AG09309 (cell line): ENCODE measurements at places on chromosomes 16 and 17.

DNA sequence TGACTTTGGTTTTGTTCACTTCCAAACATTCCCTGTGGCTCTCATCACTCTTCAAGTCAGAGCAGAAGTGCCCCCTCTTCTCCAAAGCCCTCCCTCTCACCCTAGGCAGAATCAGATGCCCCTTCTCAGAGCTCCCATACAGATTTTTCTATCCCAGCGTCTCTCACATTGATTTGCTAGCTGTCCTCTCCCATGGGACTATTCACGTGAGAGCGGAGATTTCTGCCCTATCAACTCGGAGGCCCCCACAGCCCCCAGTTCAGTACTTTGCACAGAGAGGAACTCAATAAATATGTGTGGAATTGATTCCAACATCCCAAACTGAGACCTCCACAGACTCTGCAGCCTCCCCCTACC is 182.6 kb downstream of the C16orf78 start:
- DNase-seq, result no peak

GRCh38 chr16:74568961-74569631 is 37.8 kb downstream of the GLG1 start:
- DNase-seq, result peak; percentile 16

DNA sequence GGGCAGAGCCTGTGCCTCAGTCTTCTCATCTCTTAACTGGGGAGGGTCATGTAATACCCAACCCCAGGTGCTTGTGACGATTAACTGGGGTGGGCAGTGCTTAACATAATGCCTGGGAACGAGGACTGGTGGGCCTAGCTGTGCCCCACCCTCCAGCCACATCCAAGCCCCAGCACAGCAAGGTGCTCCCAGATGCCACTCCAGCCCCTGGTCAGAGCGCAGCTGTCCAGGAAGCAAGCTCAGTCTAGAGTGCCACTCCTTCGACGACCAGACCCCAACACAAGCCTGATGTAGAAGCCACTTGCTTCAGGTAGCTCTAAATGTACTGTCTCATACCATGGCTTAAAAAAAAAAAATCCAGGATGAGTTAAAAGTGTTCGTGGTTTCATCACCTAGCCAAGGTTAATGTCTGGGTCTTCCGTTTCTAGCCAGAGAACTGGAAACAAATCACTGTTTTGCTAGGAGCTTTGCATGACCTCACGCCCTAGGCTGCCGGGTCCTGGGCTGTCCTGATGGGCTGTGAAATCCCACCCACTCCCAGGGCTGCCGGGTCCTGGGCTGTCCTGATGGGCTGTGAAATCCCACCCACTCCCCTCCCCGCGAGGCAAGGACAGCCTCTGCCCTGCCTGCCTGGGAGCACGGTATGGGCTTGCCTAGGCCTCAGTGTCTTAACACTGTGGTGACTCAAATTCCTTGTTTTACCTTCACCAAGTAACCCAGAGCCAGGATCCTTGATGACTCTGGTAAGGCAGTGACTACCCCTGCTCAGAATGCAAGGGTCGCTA is 7.7 kb downstream of the MIEF2 start:
- DNase-seq, result no peak

- no peak for DNase-seq
Measured at GRCh38 chr17:8820311-8821010, 21.3 kb upstream of the MFSD6L start.

DNA sequence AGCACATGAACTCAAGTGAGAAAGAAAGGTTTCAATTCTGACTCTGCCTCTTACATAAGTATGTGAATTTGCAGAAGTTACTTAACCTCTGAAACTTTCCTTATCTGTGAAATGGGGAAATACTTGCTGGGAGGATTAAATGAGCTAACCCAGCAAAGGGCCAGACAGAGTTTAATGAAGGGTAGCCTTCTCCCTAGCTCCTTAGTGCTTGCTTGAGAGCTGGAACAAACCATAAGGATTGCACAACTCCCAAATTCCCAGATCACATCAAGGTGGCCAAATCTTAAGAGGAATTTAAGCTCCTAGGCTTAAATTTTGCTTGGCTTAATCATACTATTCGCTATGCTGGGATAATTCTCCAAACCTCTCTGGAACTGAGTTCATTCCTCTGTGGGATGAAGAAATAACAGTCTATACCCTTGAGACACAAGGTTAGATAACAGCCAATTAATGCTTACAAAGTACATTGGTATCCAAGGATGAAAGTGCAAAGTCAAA is 11.8 kb upstream of the WSB1 start:
- peak; percentile 94 for DNase-seq

GRCh38 chr16:1146409-1146808 is 6.5 kb upstream of the CACNA1H start:
- no peak for DNase-seq

- DNase-seq, result peak; percentile 87
Measured at GRCh38 chr17:40910441-40910841, 25.4 kb upstream of the KRT20 start.

DNA sequence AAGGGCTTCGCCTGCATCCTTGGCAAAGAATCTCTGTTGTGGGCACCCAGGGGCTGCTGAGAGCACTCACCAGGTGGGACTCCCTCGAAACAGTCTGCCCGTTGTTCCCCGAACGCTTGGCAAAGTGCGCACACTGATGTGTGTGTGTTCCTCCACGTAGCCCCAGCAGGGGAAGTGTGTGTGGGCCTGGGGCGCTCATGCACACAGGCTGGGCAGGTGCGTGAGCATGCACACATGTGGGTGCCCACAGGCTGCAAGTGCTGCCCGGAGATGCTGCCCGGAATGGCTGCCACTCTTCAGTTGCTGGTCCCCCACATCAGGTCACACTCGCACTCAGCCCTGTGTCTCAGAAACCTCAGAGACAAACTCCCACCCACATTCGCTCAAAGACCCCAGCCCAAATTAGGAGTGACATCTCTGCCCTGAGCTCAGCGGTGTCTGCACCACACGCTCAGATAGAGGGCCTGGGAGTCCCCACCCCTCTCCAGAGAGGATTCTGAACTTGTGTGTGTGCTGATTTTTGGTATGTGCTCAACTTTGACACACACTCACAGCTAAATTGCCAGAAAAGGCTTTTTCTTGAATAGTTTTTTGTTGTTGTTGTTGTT is 119.4 kb downstream of the MGAT5B start:
- no peak for DNase-seq

DNA sequence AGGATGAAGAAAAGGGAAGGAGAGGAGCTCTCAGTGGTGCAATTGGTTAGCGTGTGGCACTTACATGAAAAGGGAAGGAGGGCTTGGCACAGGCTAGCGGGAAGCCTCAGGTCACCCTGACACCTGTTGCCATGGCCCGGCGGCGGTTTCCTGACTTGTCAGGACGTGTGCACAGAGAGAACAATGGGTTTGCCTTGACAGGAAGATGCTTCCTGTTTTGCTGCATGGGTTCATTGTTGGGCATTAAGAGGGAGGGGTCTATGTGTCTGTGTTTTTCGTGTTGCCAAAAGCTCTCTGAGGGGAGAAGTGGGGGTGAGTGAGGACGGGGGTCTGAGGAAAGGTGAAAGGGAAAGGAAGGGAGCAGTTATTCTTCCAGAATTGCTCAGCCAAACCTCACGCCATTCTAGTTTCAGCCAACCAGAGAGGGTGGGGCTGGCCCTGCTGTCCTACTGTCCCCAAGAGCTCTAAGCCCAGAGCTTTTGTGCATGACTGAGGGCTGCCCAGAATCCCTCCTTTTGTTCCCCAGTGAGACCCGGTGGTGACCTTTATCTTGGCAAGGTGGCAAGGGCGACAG is 17.1 kb upstream of the CCR7 start:
- DNase-seq, result no peak

DNA sequence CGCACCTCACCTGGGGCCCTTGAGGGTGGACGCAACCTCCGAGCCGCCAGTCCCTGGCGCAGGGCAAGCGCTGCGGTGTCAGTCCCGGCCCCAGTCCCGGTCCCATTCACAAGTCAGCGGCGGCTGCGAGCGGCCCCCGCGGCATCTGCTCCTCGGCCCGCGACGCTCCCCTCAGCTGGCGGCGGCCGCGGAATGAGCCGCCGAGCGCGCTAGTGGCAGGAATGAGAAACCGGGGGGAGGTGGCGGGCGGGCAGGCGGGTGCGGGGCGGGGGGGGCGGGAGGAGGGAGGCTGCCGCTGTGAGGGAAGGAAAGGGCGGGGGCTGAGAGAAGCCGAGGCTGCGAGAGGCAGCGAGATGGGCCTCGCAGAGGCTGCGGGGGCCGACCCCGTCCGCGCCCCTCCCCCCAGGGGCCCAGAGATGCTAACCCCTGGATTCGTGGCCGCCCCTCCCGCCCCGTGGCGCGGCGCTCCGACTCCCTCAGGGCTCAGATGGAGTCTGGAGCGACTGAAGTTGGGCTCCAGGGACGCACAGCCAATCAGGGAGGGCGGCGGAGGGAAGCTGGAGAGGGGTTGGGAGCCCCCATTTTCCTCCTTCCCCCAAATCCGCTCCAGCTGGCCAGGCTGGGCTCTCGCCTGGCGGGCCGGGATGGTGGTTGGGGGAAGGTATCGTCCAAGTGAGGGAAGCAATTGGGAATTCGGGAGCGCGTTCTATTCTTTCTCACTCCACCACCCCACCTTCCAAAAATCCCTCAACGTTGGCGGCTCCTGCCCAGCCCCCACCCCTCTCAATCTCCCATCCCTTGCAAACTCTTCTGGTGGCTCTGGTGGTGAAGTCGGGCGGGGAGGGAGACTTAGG is at the start of gene CDH11:
CDH11 (minus strand) TSS at position 194 of the 854 bp plus-strand sequence. CDS start 117,194 bp downstream, outside the sequence.
- peak; percentile 70 for DNase-seq

DNA sequence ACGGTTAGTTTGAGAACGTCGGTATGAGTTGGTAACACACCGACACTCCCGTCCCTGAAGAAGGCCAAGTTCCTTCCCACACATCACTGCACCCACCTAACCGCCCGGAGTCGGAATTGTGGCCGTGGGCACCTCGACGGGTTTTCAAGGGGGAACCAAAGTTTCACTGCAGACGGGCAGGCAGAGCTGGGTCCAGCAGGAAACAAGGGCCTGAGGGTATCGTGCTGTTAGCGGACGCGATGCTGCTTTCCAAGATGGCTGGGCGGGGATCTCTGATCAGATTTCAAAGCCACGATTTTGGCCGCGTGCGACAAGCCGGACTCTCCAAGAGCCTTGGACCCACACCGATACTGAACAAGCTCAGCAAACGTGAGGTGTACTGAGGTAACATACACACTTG is 82.3 kb upstream of the DOC2B start:
- DNase-seq, result no peak

- no peak for DNase-seq
Measured at GRCh38 chr16:30470170-30470512, 2.4 kb upstream of the ITGAL start.

GRCh38 chr16:73036074-73036826 is 11.7 kb downstream of the ZFHX3 start:
- no peak for DNase-seq

DNA sequence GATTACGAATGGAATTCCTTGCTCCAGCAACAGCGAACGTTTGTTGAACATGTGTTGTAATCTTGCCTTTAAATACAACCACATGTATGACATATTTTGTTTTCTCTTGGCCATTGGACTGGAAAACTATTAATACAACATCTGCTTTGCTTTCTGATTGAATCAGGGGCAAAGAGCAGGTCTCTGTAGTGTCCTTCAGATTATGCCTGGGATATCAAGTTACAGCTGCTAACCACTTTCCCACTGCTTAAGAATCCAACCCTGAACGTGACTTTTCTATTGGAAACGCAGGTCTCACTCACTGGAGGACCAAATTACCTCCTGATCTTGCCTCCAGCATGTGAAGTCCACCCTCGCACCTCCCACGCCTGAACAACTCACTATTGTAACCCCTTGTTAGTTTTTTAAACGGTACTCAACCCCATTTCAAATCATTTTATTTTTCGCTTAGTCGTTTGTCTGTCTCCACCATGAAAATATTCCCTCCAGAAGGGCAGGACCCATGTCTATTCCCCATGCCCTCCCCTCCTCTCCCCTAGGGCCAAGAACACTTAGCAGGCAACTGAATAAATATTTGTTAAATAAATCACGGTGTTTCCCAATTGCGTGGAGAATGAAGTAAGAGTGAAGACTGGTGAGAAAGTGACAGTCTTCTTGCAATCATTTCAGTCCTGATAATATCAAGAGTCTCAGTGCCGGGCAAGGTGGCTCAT is 57.4 kb upstream of the MRTFB start:
- DNase-seq, result peak; percentile 79

DNA sequence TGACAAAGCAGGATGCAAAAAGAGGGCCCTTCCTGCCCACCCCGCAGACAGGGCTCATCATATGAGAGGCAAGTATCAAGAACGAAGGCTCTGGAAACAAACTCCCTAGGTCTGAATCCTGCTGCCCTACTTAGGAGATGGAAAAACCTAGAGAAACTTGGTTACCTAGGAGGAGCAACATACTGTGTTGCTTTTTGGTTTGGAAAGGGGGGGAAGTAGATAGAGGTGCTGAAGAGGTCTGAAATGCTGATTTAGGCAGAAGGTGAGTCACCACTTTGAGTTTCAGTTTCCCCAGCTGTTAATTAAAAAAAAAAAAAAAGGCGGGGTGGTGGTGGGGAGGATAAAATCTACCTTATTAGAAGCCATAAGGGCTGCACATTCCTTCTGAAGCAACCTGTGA is 1.5 kb downstream of the N4BP1 start:
- no peak for DNase-seq

GRCh38 chr17:12415031-12415430 is 250.7 kb upstream of the MYOCD start:
- peak; percentile 31 for DNase-seq

- no peak for DNase-seq
Measured at GRCh38 chr16:12256921-12257320, 280.4 kb downstream of the SNX29 start.

- no peak for DNase-seq
Measured at GRCh38 chr16:66030036-66030435, 336.5 kb upstream of the CDH5 start.
